ENCODE measurements at places on chromosomes 2 and 18. TPM values are rescaled to one million over a fixed set of nuclear protein-coding genes. Genes with fewer than 3 reads are reported as not detected.

DNA sequence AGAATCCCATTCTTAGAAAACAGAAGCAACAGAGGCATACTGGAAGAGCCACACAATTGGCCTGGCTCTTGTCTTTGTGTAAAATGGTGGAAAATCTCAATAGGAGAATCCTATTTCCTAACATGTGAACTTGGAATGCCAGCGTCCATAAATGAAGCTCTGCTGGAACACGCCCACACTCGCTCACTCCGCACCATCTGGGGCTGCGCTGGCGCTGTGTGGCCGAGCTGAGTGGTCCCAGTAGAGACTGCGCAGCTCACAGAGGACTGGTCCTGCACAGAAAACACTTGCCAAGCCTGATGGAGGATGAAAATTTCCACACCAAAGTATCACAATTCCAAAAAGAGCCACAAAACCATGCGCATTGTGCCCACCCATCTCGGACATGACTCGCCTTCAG lies 56.2 kb downstream of the PXDN start:
- no peak for DNase-seq

DNA sequence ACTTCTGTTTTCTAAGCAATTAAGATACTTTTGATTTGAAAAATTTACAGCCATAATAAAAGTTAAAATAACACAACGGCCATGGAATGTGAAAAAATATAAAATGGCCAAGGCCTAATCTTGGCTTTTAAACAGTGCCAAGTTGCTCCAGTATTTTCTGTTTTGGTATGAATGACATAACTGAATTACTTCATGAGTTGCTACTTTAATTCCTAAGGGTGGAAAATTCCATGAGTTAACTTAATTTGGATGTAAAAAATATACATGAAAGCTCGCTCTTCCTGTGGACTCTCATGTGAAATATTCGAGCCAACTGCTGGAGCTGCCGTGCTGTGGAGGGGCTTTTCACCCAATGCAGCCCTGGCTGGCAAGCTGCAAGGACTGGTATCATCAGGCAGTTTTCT lies 286.0 kb upstream of the CCDC68 start:
- no peak for DNase-seq

DNA sequence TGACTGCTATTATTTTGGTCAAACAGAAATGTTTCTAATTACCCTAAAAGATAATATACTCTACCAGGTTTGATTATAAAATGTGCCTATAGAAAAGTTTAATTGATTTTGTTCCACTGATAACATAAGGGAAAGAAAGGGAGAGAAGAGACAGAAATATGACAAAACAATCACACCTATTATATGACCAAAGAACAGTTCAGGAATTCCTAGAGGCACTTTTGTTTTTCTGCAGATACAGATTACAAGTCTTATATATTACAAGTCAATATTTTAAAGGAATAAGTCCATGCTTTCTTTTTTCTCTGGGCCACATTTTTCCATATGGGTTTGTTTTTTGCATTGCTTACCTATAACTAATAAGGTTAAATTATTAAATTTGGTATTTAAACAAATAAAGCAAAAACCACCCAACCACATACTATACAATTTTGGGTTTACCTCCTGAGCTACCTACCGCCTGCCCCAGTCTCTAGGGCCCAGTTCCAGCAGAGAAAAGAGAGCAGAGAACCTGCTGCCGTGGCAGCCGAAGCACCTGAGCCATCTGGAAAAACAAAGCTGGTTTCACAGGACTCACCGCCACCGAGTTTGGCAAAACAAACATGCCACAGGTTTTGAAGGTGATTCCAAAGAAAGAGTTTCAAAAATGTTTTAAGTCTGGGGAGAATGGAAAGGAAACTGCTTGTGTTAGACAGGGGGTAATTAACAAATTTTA lies 92.1 kb downstream of the DYM start:
- DNase-seq, result no peak

DNA sequence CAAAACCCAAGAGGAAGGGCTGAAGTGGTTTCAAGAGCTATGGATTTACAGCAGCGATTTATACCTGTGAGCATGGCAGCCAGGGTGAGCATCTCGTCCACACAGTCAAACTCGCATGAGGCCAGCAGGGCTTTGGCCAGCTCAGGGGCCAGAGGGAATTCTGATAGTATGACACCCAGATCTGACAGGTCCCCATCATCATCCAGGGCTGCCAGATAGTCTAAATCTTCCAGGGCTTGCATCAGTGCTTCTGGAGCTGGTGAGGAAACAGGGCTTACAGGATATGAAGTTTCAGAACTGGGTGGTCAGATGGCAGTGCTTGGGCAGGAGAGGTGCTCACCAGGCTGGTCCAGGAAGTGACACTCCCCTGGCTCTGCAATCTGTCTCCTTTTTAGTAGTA lies 3.5 kb downstream of the DQX1 start:
- DNase-seq, result no peak

- peak; percentile 60 for DNase-seq
Observed at GRCh38 chr2:95025406-95026319, at the start of gene MAL. Gene MAL, plus strand, starts transcription at chr2:95025708. Its CDS starts 85 bp downstream, at chr2:95025793.

- no peak for DNase-seq
Observed at GRCh38 chr18:74252039-74252395, 39.7 kb downstream of the CYB5A start.

GRCh38 chr18:47317824-47318508 lies 66.5 kb upstream of the SKOR2 start:
- no peak for DNase-seq

- DNase-seq, result peak; percentile 30
Observed at GRCh38 chr2:126657148-126657635, 1.2 kb downstream of the GYPC start.

- DNase-seq, result no peak
Observed at GRCh38 chr2:100603948-100604633, 41.3 kb downstream of the PDCL3 start.

ASIC4 gene
- not detected for polyA plus RNA-seq

EFHD1 gene
- polyA plus RNA-seq, result 1.6 TPM

EN1 gene
- polyA plus RNA-seq, result not detected

TTC32 gene
- polyA plus RNA-seq, result 24.2 TPM

All from CD8-positive, alpha-beta memory T cell (primary cell).